Cerebellar nuclear complex (tissue), 1 donor: ENCODE measurements at places on chromosomes 13 and 19.

- no peak for DNase-seq
Measured at GRCh38 chr19:29904017-29904416, 38.0 kb upstream of the URI1 start.

DNA sequence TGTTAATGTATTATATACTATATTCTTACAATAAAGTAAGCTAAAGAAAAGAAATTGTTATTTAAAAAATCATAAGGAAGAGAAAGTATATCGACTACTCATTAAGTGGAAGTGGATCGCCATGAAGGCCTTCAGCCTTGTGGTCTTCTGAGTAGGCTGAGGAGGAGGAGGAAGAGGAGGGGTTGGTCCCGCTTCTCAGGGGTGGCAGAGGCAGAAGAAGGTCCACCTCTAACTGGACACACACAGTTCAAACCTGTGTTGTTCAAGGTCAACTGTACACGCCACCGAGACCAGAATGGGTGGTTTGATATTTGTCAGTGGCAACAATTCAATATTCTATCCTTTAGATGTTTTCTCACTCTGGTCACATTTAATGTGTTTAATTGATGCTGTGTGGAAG is 67.2 kb downstream of the ALOX5AP start:
- no peak for DNase-seq

GRCh38 chr13:112887151-112887550 is 81.9 kb upstream of the MCF2L start:
- no peak for DNase-seq

DNA sequence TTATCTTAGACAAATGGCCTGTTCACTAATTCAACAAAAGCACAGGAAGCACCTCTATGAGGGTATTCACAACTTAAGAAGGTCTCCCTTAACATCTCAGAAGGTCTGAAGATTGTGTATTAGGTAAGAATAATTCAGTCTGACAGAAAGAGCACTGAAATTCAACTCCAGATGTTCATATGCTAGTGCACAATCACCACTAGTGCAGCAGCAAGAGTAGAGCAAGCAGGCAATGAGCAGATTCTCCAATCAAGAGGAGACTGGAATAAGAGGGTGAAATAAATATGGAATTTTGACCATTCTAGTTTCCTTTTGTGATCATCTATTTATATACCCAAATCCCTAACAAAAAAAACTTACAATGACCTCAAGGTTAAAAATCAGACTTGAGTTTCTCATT is 52.0 kb downstream of the MPHOSPH8 start:
- DNase-seq: no peak

DNA sequence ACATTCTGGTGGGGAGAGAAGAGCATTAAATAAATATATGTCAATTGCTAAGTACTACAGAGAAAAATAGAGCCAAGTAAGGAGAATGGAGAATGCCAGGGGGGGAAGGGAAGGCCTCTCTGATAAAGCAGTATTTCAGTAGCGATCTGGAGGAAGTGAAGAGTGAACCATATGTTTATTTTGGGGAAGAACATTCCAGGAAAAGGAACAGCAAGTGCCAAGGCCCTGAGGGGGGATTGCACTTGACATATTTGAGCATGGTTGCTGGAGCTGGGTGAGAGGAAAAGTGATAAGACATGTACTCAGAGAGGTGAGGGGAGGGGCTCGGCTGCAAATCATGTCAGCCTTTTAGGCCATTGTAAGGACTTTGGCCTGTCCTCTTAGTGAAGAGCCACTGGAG is 30.4 kb downstream of the WDR87 start:
- DNase-seq: no peak

GRCh38 chr13:110662777-110663443 is 43.0 kb downstream of the CARS2 start:
- no peak for DNase-seq

DNA sequence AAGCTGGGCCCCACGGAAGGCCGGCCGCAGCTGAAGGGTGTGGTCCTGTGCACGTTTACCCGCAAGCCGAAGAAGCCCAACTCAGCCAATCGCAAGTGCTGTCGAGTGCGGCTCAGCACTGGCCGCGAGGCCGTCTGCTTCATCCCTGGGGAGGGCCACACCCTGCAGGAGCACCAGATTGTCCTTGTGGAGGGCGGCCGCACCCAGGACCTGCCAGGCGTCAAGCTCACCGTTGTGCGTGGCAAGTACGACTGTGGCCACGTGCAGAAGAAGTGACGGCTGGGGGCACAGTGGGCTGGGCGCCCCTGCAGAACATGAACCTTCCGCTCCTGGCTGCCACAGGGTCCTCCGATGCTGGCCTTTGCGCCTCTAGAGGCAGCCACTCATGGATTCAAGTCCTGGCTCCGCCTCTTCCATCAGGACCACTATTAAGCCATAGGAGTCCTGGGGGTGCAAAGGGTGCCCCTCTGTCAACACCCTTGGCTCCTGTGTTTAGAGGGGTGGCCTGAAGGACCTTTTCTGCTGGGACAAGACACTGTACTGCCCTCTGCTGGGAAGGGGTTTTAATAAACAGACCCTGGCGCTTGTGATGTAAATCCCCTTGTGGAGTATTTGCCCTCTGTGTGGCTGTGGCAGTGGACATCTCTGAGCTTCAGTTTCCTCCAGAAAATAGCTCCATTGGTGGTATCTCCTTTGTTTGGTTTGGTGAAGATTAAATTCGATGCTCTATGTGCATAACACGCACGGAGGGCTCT is 1.9 kb downstream of the MRPS12 start:
- DNase-seq: no peak

DNA sequence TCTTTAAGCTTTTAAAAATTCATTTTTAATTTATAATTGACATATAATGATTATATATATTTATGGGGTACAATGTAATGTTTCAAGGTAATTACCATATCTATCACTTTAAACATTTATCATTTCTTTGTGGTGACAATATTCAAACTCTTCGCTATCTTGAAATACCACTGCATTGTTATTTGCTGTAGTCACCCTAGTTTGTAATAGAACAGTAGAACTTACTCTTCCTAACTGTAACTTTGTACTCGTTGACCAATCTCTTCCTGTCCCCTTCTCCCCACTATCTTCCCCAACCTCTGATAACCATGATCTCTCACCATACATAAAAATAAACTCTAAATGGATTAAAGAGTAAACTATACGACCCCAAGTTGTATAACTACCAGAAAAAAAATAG is 20.4 kb downstream of the COG6 start:
- no peak for DNase-seq

GRCh38 chr13:24275041-24275440 is 34.3 kb upstream of the C1QTNF9 start:
- no peak for DNase-seq

- DNase-seq: no peak
Measured at GRCh38 chr13:45594764-45595163, 20.8 kb downstream of the ERICH6B start.

DNA sequence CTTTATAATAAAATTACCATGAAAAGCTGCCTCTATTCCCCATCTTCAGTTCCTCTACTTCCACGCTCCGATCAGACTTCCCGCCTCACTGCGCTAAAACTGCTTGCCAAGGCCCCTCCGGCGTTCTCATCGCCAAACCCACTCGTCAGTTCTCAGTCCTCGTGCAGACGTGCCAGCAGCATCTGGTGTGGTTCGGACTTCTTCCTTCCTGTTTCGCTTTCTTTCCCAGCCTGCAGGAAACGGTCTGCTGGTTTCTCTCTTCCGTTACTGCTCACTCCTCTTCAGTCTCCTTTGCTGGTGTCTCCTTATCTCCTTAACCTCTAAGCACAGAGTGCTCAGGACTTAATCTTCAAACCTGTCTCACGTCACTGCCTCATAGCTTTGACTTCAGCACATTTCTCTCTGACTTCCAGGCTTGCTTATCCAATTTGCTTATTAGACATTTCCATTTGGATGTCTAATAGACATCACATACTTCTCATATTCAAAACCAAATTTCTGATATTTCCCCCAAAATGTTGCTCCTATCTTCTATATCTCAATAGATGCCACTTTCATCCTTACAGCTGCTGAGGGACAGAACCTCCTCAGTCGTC is 40.3 kb downstream of the RCBTB2 start:
- DNase-seq: no peak

GRCh38 chr13:85693889-85694511 is 105.2 kb downstream of the SLITRK6 start:
- DNase-seq: no peak
